ENCODE measurements at places on chromosomes 7 and 10.

GRCh38 chr10:25226775-25227682, 52.2 kb downstream of the GPR158 start:
- DNase-seq: peak; percentile 69

- peak; percentile 72 for DNase-seq
Measured at GRCh38 chr7:73738220-73738611, 386 bp downstream of the ABHD11 start.

DNA sequence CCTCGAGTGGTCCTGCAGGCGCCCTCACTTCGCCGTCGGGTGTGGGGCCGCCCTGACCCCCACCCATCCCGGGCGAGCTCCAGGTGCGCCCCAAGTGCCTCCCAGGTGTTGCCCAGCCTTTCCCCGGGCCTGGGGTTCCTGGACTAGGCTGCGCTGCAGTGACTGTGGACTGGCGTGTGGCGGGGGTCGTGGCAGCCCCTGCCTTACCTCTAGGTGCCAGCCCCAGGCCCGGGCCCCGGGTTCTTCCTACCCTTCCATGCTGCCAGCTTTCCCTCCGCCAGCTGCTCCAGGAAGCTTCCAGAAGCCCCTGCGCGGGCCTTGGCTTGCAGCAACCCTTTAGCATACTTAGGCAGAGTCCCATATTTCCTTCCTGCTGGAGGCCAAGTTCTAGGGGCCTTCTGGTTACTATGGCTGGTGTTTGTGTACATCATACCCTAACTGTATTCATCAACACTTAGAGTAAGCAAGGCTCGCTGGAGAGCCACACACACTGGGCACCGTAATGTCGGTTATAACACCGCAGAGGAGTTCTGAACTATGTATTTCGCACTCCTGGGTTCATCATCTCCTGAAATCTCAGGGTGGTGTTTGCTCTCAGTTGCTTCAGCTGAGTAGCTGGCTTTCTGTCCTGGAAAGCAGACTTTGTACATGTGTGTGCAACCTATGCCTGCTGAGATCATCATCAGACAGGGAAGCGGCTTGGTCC, 471 bp downstream of the MGMT start:
- peak; percentile 22 for DNase-seq

GRCh38 chr7:137147338-137147720, 196.2 kb downstream of the PTN start:
- no peak for DNase-seq

GRCh38 chr7:6651851-6652445, 14.8 kb downstream of the ZNF316 start:
- DNase-seq: no peak

DNA sequence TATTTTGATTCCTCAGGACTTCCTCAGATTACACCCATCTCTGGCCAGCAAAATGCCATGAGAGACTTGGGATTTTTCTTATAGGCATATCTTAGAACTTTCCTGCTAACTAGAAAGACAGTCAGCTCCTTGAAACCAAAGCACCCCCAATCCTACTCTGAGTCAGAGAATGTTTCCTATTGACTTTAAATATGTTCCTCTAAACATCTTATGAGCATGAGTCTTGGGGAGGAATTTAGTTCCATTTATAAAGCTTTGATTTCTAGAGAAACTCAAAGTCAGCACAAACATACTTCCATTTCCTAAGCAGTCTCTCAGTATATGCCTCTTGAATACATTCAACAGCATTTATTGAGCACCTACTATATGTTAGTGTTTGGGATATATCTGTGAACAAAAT, 128.5 kb downstream of the INHBA start:
- DNase-seq: no peak
